NCI-H2171 treated with DMSO at 0.1 percent for 48 hours (cell line): ENCODE measurements at places on chromosomes 1 and 21.

GRCh38 chr1:186722711-186723309, 42.6 kb upstream of the PTGS2 start:
- DNase-seq, result peak; percentile 49

DNA sequence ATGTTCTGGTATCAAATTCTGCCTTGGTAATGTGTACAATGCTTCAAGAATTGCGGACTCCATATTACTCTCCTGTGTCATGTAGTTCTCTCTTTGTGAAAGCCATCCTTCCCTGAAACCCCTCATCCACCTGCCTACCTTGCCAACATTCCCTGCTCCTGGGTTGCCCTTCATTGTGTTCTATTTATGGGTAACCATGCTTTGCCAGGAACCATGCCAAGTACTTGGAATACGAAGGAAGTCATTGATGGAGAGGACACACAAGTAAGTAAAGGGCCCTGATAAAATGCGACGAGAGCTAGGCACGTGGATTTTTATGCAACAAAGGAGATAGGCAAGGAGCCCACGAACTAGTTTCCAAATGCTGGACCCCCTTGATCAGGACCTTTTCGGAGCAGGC, 300.8 kb downstream of the DISC1 start:
- no peak for DNase-seq

GRCh38 chr1:207172321-207172720, 68.3 kb downstream of the C4BPA start:
- DNase-seq, result no peak

GRCh38 chr1:13228343-13228781, 2.4 kb upstream of the PRAMEF18 start:
- DNase-seq, result no peak

GRCh38 chr1:14803002-14803789, 204.7 kb downstream of the KAZN start:
- no peak for DNase-seq

DNA sequence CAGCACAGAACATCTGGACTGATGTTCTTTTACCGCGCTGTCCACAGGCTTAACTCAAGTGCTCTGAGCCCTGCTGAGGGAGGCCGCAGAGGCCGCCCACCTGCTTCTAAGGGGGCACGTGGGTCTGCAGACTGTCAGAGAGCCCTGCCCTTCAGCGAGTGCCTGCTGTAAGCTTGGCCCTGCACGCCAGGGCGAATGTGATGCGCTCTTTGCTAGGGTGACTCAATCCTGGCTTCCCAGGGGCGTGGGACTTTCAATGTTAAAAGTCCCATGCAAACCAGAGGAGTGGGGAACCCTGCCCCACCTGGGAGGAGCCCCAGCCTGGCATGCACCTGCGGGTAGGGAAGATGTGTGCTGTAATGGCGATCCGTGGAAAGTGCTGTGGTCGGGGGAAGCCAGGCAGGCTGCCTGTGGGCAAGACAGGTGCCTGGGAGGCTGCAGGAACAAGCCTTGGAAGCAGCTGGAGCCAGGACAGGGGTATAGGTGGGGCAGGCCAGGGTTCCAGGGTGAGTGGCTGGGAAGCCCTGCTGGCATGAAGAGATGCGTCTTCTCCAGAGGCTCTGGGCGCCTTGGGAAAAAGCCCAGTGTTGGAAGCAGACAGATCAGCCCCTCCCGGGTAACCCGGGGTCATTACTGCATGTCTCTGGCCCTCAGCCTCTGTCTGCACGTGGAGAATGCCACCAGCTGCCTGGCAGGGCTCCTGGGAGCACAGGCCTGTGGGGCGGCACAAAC, 594 bp upstream of the PANK4 start:
- DNase-seq, result peak; percentile 49

DNA sequence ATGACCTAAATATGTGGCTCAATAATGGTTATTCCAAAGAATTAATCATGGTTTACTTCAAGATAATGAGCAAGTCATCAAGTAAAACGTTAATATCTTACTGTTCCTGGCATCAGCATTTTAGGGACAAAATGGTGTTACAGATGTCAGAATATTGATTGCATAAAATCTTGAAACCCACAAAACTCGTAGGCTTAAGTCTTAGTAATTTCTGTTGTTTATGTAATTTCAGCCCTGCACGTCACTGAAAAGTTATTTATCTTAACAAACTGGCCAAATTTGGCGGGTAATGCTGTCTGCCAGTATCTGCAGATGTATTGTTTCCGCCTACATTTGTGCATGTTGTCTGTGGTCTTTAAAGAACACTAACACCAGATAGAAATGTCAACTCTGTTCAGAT, 25.8 kb downstream of the CDC7 start:
- DNase-seq, result no peak

DNA sequence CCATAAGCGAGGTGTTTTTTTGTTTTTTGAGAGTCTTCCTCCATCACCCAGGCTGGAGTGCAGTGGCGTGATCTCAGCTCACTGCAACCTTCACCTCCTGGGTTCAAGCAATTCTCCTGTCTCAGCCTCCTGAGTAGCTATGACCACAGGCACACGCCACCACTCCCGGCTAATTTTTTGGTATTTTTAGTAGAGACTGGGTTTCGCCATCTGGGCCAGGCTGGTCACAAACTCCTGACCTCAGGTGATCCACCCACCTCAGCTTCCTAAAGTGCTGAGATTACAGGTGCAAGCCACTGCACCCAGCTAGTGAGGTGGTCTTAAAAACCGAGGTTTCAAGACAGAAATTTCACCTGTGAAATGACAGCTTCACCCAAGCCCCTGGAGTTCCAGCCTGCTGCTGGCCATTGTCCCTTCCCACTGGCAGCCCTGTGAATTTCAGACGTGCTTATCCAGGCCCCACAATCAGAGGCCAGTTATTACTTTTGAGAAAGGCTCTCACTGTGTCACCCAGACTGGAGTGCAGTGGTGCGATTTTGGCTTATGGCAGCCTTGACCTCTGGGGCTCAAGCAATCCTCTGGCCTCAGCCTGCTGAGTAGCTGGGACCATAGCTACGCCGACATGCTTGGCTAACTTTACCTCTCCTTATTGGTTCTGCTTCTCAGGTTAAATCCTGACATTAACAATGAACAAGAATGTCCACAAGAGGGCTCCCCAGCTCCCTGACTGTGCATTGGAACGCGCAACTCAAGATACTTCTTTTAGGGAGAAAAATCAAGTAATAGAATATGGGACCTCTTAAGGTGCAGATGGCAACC, 19.4 kb downstream of the ENO1 start:
- DNase-seq, result peak; percentile 59

DNA sequence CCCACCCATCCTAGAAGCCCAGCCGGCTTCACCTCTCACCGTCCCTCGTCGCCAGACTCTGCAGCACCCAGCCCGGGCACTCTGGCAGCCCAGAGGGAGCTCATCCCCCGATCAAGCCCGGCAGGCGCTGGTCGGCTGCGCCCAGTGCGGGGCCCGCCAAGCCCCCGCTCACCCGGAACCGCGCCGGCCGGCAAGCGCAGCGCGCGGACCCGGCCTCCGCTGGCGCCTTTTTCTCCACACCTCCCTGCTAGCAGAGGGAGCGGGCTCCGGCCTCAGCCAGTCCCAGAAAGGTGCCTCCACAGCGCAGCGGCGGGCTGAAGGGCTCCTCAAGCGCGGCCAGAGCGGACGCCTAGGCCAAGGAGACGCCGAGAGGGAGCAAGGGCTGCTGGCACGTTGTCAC, 2023.3 kb downstream of the NCAM2 start:
- DNase-seq, result no peak

DNA sequence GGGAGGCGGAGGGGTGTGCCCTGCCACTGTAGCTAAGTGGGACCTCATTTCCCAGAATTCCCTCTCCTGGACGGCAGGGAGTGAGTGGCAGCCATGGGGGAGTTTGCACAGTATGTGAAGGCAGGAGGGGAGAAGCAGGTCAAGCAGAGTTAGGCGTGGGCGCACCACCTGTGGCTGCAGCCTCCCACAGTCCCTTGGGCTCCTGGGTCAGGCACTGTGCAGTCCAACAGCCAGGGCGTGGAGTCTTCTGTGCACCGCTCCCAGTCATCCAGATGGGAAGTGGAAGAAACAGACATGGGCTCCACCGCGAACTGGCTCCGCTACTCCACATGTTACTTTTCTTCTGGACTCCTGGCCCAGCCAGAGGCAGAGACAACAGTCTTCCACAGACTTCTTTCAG, 85.4 kb upstream of the TIAM1 start:
- DNase-seq, result peak; percentile 10

GRCh38 chr1:157151073-157151472, 12.9 kb upstream of the ETV3 start:
- no peak for DNase-seq

DNA sequence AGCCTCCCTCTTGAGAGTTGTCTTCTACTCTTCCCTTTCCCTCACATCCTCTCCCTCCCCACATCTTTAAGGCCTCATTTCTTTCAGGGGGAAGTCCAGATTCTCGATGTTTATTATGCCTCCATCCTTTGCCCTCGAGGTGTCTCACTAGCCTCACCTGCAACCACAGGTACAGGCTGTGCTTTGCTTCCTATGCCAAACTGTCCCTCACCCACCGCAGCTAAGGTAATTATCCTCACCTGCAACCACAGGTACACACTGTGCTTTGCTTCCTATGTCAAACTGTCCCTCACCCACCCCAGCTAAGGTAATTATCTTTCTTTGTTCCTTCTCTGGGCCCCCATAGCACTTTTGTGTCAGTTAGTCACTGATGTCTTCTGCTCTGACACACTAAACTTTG, 328.1 kb upstream of the SNX7 start:
- no peak for DNase-seq

GRCh38 chr1:201499795-201500669, 6.9 kb downstream of the CSRP1 start:
- no peak for DNase-seq

- no peak for DNase-seq
Observed at GRCh38 chr1:165431079-165431478, 13.8 kb downstream of the RXRG start.

DNA sequence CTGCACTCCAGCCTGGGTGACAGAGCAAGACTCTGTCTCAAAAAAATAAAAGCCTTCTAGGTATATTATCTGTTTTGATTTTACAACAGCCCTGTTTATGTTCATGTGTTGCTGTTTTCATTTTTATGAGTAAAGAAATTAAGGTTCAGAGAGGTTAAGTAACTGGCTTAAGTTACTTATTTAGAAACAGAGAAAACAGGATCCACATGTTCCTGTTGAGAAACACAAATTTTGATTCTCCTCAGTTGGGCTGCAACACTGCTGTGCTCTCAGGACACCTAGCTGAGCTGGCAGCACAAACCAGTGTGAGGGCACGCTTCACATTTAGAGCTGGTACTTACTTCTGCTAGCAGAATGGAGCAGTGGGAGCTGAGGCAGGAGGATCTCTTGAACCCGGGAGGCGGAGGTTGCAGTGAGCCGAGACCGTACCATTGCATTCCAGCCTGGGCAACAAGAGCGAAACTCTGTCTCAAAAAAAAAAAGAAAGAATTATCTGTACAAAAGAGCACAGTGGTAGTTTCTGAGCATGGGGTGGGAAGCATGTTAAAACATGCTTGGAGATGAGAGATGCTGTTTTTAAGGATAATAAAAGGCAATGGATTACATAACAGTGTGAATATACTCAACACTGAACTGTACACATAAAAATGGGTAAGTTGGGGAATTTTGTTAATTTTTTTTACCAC, 2.4 kb downstream of the SPRTN start:
- no peak for DNase-seq

GRCh38 chr1:205948039-205948438, 4.8 kb upstream of the SLC26A9 start:
- DNase-seq, result no peak

DNA sequence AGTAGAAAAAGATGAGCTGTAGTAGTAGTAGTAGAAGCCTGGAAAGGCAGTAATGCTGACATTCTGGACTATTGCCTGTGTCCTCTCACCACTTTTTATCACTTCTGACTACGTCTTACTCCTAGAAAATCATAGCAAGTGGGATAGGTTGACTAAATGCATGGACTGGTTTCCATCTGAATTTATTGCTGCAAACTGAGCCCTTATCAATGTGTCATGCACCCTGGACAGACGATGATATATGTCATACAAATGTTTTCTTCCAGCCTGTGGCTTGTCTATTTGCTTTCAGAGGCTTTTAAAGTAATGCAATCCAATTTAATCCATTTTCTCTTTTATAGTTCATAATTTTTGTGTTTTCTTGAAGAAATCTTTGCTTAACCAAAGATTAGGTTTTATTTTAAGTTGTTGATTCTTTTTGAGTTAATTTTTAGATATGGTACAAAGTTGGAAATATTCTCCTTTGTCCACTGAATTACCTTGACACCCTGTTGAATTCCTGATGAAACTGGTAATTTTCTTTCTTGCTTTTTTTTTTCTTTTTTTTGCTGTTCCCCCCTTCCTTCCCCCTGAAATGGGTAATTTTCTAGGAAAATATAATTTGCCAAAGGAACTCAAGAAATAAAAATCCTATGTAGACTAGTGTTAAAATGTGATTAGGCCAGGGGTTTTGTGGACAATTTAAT, 47.1 kb downstream of the PHACTR4 start:
- no peak for DNase-seq

DNA sequence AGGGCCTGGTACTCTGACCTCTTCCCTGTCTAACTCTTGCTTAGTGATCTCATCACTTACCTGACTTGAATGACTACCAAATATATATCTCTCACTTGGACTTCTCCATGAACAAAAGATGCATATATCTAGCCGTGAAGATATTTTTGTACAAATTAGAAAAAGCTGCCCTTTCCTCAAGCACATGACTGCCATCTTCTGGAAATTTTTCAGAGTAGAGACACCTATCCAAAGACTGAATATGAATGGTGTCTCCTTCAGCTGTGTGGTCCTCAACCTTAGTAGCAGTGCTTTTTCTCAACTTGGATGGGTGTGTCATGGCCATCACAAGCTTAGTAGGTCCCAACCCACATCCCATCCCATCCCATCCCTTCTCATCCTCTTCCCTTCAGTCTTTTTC, 142.3 kb downstream of the DNM3 start:
- peak; percentile 2 for DNase-seq

DNA sequence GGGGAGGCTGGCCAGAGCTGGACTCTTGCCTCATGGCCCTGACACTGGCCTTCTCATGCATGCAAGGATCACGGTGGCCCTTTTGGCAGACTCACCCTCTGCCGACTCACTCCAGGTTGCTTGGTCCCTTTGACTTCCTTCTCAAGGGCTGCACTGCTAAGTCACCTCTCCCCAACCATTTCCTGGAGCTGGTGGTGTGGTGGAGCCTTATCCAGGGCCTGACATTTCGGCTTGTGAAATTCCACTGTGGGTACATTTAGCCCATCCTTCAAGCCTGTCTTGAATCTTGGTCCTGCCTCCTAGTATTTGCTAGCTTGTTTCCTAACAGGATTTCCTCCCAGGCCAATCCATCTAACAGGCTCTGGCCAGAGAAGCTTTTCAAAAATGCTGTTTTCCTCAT, 52.6 kb upstream of the JUN start:
- DNase-seq, result no peak

DNA sequence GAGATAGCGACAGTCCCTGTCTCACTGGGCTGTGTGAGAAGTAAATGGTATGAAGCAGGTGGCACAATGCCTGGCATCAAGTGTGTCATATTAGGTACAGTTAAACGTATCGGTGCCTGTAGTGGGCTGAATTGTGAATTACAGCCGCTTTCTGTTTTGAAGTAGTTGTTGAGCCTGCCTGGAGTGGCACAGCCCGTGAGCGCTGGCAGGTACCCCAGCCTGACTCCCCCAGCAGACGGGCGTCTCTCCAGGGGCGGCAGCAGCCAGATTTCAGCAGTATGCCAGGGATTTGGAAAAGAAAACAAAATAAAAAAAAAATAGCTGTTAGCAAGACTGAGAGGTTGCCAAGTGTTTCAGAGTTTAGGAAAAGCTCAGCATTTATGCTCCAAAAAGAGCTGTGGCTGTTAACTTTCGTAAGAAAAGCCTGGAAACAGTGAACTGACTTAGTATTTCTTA, 26.6 kb upstream of the GPR153 start:
- peak; percentile 60 for DNase-seq

GRCh38 chr21:33286076-33286475, 19.9 kb downstream of the IL10RB start:
- DNase-seq, result no peak

- DNase-seq, result peak; percentile 62
Observed at GRCh38 chr1:77095236-77095635, 124.0 kb downstream of the PIGK start.
